ENCODE measurements at places on chromosomes 2 and 18.

- no peak for DNase-seq
Observed at GRCh38 chr2:62216616-62217015, 20.7 kb downstream of the B3GNT2 start.

DNA sequence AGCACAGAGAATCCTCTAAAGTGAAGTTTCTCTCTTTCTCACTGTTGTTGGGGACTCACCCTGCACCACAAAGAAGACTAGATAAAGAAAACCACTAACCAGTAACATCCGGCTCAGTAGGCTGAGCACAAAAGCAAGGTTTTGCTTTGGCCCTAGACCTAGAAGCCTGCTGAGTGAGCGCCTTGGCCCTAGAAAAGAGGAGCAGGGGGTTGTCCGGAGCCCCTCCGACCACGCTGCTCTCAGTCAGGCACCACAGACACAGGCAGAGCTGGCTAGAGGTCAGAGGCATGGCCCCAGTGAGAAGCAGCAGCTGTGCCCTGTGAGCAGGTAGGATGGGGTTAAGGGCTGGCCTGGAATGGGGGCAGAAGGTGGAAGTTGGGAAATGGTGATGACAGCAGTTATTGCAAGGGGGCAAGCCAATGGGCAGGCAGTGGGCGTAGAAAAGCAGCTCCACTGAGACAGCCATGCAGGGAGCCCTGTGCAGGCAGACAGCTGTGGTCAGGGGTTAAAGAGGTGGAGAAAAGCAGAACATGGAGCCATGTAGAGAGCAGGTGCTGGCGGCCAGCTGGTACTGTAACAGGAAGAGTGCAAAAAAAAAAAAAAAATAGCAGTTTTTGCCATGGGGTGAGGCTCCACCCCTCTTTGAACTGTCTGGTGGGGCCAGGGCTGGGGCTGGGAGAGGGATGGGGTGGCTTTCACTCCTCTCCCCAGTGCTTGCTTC, 36.9 kb upstream of the SLC14A1 start:
- DNase-seq: no peak

DNA sequence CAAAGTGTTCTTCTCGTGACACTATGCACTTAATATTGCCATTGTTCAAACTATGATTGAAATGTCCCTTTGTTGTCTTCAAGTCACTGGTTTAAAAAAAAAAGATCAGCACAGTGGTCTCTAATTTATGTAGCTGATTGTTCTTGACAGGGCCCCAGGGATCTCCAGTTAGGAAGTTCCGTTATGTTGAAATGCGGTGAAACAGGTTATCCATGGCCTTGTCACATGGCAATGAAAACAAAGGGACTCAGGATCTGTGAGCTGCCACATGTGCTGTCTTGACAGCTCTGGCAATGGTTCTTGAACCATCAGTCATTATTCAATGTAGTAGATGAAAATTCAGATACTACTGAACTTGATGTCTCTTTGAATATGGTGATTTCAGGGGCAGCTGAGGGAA, 147.4 kb downstream of the SETBP1 start:
- DNase-seq: no peak

DNA sequence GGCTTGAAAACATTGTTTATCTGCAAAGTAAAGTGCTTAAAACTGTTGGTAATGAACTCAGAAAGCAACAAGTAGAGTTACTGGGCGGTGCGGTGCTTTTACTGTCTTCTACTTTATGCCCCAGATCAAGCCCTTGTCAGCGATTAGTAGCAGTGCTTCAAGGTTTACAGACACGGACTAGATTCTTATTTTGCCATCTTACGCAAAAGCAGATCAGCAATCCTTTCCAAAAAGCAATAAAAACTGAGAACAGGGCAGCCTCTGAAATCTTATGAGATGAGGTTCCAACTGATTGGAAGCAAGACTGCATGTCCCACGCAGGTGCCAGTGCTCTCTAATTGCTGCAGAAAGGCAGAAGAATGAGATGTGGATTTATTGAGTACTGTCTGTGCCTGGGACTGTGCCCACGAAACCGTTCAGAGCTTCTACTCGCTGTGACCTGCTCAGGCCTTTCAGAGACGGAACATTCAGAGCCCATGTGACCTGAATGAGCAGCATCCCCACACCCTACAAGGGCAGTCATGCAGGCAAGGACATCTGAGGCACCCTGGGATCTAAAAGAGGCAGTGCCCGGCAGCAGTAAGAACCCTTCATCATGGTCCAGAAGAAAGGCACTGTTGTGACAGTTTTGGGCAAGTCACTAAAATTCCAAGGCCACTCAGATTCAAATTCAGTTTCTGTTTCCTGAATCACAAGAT, 15.7 kb downstream of the COL4A3 start:
- DNase-seq: no peak

DNA sequence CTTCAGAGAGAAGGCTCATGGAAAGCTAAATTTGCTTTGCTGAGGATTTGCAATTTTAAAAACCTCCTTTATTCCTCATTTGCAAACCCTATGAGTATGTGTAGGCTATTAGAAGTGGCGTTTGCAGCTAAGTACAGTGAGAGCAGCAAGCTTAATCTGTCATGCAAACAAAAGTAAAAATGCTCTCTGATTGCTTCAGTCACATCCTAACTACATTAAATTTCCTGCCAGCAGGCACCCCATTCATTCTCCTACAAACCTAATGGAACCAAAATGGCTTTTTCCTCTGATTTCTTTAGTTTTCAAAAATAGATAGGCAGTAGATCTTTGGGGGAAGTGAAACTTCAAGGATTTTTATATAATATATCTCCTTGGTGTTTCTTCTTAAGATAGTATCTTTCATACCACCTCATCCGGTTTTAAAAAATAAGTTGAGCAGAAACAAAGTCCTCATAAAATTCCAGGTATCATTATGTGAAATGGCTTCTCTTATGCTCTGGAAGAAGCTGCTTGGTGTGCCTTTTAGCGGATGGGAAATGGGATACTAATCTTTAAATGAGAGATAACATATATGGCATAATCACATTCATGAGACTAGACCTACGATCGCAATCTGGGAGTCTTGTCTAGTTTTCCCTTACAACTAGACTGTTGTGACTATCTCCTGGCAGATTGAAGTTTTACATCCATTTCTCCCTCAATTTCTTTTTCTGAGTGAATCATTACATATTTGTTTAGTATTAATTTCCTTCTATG, 49.1 kb downstream of the CLIP4 start:
- DNase-seq: no peak

DNA sequence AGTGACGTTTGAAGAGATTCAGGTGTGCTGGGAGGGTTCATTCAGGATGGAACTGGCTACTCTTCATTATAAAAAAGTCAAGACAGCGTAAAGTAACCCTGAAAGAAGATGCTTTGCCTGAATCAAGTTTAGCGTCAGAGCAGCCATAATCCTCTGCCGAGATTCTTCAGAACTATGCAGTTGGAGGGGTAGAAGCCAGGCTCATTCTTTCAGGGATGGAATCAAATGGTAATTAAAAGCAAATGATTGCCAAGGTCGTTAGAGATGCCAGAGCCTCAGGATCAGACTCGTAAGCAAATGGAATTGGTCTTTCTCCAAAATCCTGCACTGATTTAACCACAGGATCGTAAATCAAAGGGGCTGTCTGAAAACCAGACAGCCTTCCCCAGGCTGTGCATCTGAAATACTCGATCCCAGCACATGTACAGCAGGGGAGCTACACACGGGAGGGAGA, 21.9 kb downstream of the APCDD1 start:
- no peak for DNase-seq

GRCh38 chr2:23791030-23791429, 135.9 kb downstream of the ATAD2B start:
- no peak for DNase-seq

- DNase-seq: no peak
Observed at GRCh38 chr2:48508461-48509124, 21.4 kb upstream of the STON1 start.

DNA sequence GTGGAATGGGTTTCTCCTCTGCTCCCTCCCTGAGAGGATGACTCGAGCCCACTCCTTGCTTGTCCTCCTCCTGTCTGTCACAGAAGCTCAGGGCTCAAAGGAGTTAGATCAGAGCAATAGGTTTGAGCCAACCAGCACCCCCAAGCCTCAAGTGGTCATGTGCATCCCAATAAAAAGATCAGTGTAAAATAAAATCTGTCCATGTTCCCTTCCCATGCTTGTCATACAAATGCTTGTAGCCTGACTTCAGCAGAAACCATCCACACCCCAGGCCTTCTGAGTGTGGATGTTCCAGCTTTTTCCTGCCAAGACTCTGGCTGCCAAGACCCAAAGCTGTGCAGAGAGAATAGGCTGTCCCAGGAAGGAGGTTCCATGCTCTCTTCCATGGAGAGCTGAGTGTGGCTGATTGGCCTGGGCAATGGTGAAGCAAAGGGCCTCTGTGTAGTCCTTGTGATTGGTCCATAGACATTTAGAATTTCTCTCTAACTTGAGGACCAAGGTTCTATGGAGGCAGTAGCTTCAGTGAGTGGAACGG, 67.4 kb downstream of the GYPC start:
- DNase-seq: no peak

DNA sequence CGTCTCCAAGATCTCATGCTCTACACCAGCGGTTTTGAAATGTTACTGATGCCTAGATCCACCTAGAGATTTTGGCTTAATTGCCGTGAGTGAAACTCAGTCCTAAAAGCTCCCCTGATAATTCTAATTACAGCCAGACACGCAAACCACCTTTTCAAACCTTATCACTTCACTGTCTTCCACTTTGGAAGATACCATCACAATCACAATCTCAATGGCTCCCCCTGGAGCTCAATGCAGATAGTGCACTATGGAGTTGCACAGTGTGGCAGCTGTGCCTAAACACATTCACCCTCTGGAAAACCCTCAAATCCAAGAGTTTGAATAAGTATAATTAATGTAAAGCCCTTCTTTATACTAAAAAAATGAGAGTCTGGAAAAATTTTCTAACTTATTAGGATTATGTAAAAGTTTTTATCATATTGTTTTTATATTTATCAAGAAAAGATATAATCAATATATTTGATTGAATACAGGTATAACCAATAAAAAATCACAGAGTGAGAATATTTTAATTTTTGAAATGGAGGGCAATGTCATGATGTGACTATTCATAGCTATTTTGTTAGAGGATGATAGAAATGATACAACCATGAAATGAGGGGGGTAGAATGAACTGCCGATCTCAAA, 102.9 kb upstream of the SLC8A1 start:
- DNase-seq: no peak

DNA sequence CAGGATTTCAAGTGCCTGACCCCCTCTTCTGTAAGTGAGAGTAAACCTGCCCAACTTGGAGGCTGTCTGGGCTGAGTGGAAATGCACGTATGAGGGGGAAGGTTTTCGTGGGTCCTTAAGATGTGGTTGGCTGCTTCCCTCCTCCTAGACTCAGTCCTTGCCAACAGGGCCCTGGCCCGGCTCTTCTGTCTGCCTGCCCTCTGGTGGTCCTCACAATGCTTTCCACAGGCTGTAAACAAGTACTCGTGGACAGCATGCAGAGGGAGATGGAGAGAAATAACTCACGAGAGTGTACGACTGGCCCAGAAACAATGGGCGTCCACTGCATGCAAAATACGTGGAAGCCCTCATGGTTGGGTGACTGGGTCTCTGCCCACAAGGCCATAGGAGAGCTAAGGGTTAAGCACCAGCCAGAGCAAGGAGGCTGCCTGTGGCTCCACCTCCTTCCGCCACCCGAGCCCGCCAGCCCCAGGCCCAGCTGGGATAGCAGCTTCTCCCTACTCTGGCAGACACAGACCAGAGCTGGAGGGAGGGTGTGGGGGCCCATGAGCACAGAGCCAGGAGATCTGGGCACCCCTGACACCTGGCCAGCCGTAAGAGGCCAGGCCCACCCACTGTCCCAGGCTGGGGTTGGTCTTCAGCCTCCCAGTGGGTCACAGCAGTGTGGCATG, 17.0 kb upstream of the ARHGEF4 start:
- no peak for DNase-seq

DNA sequence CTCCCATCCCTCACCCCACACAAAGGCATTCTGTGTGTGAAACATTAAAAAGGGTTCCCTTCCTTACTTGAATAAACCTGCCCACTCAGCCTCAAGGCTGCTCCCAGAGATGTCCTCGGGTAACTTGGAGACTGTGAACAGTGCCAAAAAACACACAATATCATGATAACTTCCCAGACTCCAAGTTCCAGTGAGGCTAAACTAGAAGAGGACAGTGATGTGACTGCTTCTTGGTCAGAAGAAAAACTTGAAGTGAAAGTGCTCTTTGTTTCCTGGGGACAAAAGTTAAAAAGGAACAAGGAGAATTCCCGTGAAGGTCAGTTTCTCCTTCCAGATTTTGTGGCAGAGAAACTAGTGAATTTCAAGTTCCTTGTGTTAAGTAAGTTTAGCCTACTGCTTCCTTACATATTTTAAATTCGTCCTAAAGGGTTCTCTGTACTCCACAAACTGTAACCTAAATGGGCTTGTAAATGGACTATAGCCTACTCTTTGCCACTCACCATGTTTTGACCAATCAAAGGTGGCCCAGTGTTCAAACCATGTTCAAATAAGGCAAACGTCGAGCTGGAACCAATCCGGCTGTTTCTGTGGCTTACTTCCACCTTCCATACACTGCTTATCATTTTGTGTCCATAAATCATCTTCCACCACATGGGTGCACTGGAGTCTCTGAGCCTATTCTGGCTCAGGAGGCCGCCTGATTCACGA, 20.4 kb downstream of the TPRKB start:
- no peak for DNase-seq

GRCh38 chr18:45430041-45430440, 185.2 kb upstream of the SLC14A2 start:
- DNase-seq: no peak

DNA sequence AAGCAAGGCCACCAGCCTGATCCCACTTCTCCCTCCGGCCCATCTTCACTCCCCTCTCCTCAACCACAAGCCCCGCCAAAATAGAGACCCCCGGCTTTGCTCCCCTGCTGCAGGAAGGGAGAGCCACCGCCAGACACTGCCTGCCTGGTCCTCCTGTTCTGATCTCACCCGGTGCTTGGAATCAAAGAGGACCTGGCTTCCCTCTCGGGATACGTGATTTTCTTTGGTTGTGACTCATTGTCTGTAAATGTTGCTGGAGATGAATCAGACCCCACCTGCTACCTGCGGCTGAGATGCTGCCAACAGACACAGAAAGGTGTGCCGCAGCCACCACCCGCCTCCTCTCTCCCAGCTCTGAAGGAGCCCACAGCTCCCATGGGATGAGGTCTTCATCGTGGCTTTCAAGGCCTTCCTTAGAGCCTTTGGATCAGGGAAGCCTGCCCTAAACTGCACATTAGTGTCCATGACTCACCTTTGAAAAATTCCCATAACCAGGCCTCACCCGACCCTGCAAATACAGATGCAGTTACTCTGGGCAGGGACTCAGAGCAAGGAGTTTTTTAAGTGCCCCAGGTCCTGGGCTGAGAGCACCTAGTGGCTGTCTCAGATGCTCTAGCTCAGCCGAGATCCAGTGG, 79.4 kb upstream of the ZNF532 start:
- no peak for DNase-seq

DNA sequence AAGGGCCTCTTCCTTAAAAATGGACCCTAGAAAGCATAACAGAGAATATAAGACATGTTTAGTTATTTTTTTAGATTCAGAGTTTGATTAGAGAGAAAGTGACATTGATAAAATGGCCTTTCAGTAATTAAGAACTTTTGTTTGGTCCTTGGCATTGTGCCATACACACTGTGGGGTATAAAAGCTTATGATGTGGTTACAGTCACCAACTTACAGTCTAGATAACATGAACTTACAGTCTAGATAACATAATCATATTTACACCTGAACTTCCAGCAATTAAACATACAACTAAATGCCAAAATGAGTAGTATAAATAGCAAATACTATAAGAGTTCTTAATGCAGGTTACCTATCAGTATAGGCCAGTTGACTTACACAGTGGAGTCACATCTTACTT, 25.6 kb upstream of the EFEMP1 start:
- DNase-seq: no peak

GRCh38 chr2:138356178-138356577, 145.4 kb upstream of the SPOPL start:
- no peak for DNase-seq
